ENCODE measurements at places on chromosomes 12 and 14.

DNA sequence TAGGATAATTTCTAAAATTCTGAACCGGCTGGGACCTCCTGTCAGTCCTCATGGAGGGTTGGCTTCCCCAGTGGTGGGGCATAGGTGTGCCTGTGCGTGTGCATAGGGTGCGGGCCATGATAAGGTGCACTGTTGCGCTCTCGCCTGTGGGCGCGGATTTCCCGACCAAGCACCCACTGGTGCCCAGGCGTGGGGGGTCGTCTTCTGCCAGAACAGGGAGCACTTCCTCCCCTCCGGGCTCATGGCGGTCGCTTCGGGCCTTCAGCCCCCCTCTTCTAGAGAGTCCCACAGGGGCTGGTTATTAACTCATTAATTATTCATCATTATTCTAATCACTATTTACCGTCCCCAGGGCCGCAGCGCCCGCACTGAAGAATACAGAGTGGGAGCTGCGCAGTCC lies 2.8 kb downstream of the C1QL4 start:
- DNase-seq: no peak

DNA sequence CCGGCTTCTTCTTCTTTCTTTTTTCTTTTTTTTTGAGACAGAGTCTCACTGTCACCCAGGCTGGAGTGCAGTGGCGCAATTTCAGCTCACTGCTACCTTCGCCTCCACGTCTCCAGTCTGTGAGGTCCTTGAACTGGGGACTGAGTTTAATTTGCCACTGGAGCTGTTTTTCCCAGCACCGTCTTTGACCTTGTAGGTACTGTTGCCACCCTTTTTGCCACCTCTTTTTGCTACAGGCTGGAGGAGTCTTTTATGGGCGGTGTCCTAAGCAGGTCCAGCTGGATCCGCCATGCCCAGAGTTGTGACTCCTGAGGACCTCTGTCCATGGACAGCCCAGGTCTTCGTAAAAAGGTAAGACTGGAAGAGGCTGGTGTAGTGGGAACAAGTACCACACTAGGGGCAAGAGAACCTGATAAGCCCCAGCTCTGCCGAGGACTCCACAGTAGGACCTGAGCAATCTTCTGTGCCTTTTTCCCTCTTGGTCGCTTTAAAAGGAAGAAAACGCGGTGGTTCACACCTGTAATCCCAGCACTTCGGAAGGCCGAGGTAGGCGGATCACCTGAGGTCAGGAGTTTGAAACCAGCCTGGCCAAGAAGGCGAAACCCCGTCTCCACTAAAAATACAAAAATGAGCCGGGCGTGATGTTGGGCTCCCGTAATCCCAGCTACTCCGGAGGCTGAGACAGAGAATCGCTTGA lies 946 bp downstream of the RNU4-2 start:
- no peak for DNase-seq

DNA sequence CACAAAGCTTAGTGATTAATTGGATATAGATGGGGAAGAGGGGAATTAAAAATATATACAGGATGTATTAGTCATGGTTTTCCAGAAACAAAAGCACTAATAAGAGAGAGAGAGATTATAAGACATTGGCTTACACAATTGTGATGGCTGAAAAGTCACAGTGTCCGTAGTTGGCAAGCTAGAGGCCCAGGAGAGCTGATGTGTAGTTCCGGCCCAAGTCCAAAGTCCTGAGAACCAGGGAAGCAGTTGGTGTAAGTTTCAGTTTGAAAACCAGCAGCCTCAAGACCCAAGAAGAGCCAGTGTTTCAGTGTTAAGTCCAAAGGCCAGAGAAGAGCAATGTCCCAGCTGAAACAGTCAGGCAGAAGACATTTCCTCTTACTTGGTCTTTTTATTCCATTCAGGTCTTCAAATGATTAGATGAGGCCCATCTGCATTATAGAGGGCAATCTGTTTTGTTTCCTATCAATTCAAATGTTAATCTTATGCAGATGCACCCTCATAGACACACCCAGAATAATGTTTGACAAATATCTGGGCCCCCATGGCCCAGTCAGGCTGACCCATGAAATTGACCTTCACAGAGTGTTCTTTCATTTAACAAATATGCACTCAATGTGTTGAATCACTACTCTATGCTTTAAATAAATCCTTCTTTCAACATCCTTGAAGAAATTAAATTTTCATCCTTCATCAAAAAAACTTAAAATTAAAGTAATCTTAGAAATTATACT lies 67.2 kb upstream of the DIO2 start:
- no peak for DNase-seq

GRCh38 chr12:16857456-16857923 lies 251.5 kb upstream of the LMO3 start:
- no peak for DNase-seq

DNA sequence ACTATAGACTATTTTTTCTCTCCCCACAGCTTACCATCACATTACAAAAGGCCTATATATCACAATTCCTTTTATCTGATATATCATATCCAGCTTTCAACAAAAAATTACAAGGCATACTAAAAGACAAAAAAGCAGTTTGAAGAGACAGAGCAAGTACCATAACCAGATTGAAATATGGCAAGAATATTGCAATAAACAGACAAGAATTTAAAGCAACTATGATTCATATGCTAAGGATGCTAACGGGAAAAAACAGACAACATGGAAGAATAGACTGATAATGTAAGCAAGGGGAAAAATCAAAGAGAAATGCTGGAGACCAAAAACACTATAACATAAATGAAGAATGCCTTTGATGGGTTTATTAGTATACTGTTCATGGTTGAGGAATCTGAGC lies 40.7 kb downstream of the LRP6 start:
- no peak for DNase-seq

GRCh38 chr14:75941030-75941429 lies 40.8 kb downstream of the TGFB3 start:
- DNase-seq: no peak

DNA sequence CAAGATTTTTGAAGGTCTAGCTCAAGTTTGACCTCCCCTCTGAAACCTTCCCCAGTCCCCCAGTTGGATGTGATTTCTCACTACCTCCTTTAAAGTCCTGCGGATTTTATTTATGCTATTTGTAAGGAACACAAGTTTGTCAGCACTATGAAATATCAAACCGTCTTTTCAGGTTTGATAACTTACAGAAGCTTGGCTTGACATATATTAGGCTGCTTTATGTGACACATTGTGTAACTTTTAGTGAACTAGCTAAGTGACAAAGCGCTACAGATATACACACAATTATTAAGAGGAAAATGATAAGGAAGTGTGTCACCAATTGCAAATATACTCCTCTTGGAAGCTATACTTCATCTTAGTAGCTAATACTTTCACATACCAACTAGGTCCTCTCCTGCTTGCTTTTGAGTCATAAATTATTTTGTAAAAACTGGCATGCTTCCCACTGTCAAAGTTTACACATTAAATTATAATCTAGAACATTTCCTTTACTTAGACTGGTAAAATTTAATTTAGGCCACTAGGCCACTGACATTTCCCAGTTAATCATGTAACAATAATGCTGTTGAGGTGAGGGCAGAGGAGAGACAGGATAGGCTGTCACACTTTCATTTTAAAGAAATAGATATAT lies 149.5 kb downstream of the TMTC3 start:
- DNase-seq: no peak

- DNase-seq: no peak
Observed at GRCh38 chr12:91502208-91502607, 319.6 kb upstream of the DCN start.

GRCh38 chr14:72942934-72943333 lies 16.7 kb downstream of the DCAF4 start:
- DNase-seq: no peak

DNA sequence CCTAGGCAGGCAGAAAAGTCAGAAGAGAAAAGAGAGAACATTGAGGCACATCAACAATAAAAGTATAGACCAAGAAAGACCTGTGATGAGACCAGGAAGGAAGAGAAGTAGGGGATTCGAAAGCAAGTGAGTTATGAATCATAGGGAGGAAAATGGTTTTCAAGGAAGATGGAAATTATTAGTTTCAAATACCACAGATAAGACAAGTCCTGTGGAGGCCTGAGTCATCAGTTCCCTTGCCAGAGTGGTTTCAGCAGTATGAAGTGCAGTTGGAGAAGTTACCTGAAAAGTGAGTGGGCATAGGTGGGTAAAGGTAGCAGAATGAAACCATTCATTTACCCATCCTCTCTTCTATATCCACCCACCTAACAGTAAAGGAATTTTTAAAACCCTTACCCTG lies 25.2 kb upstream of the TSPAN8 start:
- DNase-seq: no peak

DNA sequence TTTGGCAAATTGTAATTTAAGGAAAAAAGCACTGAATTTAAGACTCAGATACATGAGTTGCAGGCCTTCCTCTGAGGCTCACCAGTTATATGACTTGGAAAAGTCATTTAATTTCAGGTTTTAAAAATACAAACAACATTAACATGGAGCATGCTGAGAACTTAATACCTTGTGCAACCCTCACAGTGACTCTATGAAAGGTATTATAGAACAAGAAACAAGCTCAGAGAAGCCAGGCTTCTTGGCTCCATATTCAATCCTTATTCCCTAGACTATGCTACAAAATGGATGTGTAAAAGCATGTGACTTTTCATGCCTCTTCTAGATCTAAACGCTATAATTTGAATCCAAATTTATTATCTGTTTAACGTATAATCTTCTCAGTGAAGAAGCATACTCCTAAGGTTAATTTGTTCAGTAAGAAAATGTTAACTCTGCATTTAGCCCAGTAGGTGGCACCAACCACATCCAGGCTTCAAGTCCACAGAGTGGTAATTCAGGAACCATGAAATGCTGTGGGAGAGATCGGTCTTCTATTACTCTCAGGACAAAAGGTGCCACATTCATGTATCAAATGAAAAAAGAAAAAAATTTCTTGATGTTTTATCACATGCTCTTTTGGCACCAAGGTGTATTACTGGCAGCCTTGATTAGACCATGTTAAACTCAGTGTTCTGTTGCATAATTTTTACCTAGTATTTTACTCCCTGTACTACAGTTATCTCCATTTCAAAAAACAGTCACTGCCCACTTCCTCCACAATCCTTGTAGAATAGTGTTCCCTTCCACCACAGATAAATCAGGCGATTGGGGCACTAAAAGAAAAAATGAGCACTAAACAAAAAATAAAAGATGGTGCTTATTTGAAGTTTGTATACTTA lies 9.3 kb downstream of the CCDC196 start:
- no peak for DNase-seq

GRCh38 chr12:114395233-114395632 lies 10.7 kb downstream of the TBX5 start:
- DNase-seq: no peak
